ENCODE measurements at places on chromosomes 5 and 9. TPM values are rescaled to one million over a fixed set of nuclear protein-coding genes. Genes with fewer than 3 reads are reported as not detected.

DNA sequence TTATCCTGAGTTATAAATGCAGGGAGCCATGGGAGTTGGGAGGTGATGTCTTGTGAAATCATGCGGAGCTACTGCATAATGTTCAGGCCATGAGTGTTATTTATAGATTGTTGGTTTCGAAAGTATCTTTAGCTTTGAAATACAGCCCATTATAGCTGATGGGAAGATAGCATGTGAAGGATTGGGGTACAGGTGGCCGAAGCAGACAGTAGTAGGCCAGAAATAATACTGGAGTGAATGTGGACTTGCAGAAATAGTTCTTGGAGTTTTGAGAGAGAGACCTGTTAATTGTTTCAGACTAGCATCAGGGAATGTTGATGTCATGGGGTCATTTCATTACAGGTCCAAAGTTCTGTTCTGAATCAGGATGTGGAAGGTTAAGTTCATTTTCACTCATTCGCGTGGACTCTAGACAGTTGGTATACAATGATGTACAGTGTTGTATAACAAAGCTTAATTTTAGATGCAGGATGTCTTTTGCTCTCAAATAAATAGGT lies 3.8 kb downstream of the ATP6V1G1 start:
- no peak for DNase-seq

- no peak for DNase-seq
Measured at GRCh38 chr9:136502196-136502595, 19.4 kb upstream of the SEC16A start.

DNA sequence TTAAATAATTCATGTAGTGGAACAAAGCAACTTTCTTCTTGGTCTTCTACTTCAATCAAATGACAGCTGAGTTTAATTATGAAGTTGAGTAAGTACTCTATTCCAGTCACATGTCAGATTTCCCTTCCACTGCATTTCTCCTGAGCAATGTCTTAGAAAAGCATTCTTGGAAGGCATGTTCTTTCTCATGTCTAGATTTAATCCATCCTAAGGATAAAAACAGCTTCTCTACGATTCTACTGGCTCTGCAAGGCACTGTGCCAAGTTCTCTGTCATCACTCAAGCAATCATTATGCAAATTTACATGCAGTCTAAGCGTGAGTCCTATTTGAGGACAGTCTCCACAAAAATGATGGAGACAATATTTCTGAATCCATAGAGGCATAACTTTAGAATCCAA lies 142.4 kb downstream of the YIPF5 start:
- no peak for DNase-seq

PCDHA4 gene
- total RNA-seq = 0.90 TPM

GRCh38 chr9:124805186-124805585 lies 28.3 kb downstream of the OLFML2A start:
- no peak for DNase-seq

DNA sequence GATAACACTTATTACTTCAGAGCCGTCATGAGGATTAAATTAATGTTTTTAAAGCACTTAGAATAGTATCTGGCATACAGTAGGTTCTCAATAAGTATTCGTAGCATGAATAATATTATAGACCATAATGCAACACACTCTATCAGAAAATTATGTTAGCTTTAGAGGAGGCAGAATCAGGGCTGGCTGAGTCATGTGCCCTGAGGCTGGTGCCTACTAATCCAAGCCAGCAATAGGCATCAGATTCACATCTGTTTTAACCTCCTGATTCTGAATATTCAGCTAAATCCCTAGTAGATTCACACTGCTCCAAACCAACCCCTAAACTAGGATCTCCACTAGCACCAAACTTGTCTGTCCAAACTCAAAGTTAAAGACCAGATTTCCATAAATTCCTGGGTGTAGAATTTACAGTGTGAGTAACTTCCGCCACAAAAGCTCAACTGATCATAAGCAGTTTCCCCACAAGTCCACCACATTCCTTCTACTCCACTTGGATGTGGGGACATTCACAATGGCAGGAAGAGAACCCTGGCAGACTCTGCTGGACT lies 170.0 kb upstream of the DAPK1 start:
- DNase-seq = no peak

DNA sequence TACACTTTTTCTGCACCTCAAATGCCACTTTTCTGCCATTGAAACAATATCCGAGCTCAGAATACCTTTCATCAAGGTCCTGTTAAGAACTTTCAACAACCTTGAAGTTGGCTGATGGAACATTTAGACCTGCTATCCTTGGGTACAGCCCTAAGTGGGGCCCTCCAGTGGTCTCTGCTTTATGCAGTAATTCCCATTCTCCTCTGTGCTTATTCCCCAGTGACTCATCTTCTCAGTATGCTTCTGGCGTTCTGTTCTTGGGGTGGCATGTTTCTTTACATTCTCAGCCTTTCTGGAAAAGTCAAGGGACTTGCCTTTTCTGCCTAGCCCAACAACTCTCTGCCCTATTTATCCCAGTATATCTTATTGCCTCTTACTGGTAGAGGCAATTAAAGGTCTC lies 7.1 kb downstream of the ANP32B start:
- DNase-seq = no peak

DNA sequence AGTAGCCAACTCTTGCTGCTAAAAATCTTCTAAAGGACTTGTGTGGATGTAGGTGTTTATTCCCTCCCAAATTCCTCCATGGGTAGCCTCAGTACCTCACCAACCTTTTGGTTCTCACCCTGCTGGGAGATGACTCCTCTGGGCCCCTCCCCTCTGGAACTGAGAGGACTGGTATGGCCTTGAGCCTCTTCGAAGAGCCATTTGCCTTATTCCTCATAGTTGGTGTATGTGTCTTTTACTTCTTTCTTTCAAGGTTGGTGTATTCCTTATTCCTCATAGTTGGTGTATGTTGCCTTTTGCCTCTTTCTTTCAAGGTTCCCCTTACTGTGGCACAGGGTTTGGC lies 48.3 kb downstream of the GNAQ start:
- no peak for DNase-seq

DNA sequence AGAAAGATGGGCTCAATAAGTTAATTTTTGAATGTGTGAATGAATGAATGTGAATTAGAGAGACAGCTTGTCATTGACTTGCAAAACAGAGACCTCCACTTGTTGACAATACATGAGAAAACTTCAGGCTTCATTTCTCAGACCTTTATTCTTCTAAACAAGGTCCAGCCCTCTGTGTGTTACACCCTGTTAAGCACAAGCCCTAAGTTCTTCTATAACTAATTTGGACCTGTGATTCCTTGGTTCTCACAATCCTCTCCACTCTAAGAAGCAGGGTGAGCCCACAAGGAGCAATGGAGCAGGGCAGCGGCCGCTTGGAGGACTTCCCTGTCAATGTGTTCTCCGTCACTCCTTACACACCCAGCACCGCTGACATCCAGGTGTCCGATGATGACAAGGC lies at the start of gene TMEM174:
Gene TMEM174, plus strand, starts transcription at position 243 of the 400 bp plus-strand sequence. Its CDS starts 51 bp downstream, at position 294.
- DNase-seq = no peak

DNA sequence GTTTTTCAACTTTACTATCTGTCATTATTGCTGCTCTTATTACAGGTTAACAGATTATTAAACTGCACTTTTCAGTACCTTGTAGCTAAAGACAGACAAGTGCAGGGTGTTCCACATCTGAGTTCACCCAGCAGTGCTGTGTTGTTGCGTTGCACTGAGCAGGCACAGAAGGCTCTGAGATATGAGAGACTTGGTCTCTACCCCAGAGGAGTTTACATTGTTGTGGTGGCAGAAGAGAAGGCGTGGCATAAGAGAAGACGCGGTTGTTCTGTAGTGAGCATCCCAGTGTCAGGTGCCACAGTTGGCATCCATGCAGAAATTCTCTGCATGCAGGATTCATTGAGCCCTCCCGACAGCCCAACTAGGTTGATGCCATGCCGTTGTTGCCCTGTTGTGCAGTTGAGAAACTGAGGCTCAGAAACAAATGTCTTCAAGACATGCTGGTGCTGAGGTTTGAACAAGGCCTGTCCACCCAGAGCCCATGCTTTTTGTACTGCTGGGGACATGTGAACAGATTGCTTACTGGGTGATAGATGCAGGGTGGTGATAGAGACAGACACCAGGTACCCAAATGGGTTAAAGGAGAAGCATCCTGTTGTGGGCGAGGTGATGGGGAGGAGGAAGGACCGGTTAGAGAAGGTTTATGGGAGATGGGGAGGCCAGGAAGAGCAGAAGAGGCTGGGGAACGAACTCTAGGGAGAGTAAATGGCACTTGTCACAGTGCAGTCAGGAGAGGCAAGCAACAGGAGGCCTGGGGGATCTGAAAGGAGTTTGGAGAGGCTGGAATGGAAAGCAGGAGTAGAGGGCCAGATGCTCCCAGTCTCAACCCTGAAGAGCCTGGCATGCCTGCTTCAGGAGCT lies 8.2 kb downstream of the ABL1 start:
- DNase-seq = no peak

DNA sequence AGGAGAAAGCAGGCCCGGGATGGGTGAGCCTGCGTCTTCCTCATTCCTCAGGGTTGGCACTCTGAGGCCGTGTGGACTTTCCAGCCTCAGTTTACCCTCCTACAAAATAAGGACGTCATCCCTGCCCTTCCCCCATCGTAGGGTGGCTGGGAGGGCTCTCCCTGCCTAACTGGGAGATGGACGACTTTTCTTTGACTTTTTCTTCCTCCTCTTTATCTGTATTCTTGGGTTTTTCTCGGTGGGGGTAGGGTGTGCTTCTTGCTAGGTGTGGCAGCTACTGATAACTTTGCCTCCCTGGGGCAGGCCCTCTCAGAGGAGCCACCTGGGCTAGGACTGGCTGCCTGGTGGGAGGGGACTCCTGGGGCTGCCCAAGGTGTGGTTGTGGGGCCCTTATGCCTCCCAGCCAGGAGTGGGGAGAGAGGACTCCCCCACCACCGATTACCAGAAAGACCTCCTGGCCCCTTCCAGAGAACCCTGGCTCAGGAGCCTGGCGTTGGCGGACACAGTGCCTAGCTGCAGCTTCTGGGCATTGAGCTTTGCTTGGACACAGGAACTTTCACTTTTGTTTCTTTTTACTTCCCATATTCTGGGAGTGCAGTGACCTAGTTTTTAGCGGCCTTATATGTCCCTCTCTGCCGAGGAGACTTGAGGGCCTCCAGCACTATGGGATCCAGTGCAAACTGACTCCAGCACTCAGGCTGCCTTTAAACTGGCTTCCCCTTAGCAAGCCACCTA lies 6.1 kb downstream of the GLIPR2 start:
- DNase-seq = no peak

DNA sequence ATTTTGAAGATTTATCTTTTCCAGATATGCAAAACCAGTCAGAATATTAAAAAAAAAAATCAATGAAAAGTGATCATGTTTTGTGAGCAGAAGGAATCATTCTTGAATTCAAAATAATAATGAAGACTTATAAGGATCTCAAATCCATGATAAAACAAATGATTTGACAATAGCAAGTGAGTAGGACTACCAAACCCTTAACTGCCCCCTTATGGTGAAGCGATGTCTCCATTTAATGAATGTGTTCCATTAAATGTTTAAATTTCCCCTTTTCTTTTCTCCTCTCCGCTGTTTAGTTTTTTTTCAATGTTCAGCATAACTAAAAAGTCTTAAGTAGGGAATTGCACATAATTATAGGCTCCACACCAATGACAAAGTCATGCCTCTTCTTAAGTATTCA lies 12.2 kb upstream of the MARCHF3 start:
- no peak for DNase-seq

GRCh38 chr5:57405984-57406383 lies 76.6 kb downstream of the ACTBL2 start:
- DNase-seq = no peak

DNA sequence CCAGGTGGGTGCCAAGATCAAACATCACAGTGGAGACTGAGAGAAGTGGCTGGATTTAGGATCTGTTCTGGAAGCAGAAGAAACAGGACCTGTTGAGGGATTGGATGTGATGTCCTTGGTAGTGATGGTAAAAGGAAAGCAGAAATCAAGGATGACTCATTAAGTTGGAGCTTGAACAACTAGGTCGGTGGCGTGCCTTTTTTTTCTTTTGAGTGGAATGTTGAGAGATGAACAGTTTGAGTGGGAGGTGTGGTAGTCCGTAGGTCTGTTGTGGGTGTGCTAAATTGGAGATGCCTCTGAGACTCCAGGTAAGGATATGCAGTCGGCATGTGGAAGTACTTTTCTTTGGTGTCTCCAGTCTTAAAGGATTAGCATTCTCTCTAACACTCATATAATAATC lies 92.1 kb upstream of the IL12B start:
- DNase-seq = no peak

DNA sequence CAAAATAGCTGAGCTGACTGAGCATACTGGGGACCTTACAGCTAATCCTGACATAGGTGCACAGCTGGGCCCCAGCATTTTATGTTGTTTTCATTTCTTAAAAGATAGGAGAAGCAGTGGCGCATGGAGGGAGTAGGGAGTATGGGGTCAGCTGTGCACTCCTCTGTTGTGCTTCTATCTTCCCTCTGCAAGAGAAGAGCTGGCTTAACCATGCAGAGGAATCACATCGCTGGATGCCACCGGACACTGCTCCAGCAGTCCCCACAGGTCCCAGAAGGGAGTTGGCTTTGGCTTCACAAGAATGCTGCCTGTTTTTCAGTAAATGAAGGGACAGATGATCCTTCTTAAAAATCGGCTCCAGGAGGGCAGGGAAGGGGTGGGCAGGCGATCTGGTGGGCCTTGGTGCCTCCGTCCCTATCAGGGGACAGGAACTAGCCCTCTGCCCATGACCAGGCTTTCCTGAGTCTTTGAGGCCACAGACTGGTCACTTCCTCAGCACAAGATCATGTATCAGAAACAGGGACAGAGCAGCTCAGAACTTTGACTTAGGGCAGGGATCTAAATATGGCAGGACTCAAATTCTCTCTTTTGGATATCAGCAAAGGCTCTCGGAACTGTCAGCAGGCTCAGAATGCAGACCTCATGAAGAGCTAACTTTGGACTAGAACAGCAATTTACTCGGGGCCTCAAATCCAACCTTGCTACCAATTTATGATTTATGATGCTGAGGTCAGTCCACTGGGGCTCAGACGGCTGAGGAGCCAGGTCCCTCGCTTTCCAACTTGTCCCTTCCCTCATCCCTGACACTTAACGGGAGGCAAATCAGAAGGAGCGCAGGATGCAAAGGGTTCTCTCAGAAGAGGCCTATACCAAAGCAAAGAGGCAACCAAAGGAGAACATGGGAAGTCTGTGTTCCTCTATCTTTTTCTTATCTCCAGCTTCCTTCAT lies 47.2 kb downstream of the MARCHF3 start:
- DNase-seq = no peak

DNA sequence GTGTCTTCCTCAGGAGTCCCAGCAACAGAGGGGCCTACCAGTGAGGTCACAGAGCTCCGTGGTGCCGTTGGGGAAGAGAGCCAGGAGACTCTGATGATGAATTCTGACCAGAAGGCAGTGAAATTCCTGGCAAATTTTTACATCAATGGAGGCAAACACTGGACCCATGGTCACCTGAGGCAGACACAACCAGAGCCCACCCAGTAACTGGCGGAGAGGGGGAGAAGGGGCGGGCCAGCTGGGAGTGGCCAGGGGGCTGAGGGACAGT lies at the start of gene STPG3:
Gene STPG3, plus strand, starts transcription at position 93 of the 268 bp plus-strand sequence. Its CDS starts 1 bp downstream, at position 94.
- no peak for DNase-seq

SLC6A19 gene
- total RNA-seq = not detected

DNA sequence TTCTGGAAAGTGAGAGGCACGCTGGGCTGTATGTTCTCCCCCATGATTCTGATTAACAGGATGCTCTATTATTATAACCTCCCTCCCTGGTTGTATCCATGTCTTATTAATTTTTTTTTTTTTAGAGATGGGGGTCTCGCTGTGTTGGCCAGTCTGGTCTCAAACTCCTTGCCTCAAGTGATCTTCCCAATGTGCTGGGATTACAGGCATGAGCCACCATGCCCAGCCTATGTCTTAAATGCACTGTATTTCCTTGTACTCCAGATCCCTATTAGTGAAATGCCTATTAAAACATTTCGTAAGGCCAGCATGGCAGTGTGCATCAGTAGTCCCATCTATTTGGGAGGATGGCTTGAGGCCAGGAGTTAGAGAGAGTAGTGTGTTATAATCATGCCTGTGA lies 7.0 kb downstream of the TIGD6 start:
- DNase-seq = no peak

IL5 gene
- not detected for total RNA-seq

RABL6 gene
- 47.2 TPM for total RNA-seq

HTR1A gene
- 0.52 TPM for total RNA-seq
